ENCODE measurements at places on chromosomes 4 and X. TPM values are rescaled to one million over a fixed set of nuclear protein-coding genes. Genes with fewer than 3 reads are reported as not detected.

- DNase-seq, result peak; percentile 38
Observed at GRCh38 chrX:49106930-49107329, 16.6 kb downstream of the GPKOW start.

DNA sequence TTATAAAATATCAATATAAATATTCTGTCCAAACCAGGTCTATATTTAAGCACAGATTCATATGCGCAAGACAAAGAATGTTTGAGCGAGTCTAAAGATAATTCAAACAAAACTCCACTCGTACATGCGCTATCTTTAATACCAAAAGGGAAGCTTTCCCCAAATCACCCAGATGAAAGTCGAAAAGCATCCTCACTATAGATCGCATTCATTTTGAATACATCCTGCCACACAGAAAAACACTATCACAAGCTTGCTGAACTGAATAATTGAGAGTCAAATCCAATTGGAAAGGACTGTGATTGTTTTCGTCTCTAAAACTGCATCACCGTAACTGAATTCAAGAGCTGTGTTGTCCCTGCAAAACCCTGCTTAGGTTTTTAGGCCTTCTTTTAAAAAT, 685 bp downstream of the TASL start:
- no peak for DNase-seq

DNA sequence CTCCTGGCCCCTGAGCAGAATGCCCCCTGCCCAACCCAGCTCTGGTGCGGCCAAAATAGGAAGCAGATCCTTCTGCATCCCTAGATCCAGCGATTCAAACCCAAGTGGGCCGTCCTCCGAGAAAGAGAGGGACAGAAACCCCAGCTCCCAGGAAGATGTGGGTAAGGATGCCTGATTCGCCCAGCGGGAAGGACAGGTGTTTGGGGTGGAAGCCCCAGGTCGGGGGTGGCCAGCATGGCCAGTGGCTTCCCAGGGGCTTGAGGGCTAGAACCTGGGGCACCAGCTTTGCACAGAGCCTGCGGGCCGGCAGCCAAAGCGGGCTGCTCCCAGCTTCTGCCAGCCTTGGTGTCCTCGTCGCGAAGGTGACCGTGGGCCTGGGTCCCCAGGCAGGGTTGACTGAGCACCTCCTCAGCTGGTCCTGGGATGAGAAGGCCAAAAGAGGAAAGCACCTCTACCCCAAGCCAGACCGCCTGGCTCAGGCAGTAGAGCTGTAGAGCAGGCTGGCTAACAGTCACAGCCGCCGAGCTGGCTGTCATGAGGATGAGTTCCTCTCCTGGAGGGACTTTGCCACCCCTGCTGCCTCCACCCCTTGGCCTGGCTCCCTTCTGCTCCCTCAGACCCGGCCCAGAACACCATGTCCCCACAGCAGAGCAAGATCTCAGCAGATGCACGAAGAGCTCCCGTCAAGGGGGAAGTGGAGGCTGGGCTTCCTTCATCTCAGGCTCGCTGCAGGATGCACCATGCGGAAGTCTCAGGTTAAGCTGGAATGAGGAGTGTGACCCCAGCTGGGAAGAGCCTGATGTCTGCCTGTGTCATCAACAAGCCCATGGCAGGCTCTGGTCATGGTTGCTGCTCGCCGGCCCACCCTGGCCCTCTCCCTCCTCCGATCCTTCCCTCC, 59.9 kb downstream of the CPZ start:
- DNase-seq, result no peak

DNA sequence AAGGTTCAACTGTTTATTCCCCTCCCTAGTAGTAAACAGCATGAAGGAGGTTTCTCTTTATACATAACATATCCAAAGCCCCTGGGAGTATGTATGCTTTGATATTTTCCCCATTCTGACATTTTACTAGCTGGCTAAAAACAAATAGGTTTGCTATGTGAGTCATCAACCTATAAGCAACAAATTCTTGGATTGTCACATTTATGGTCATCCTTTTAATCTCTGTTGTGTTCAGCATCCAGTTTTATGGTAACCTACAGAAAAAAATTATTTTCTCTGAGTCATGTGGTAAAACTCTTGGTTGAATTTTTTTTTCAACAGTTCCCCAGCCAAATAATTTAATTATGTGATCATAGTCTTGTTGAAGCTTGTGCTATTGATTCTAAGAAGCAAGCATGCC, 734.1 kb downstream of the ADGRL3 start:
- no peak for DNase-seq

GRCh38 chr4:32879913-32880312, 2159.7 kb downstream of the PCDH7 start:
- no peak for DNase-seq

DNA sequence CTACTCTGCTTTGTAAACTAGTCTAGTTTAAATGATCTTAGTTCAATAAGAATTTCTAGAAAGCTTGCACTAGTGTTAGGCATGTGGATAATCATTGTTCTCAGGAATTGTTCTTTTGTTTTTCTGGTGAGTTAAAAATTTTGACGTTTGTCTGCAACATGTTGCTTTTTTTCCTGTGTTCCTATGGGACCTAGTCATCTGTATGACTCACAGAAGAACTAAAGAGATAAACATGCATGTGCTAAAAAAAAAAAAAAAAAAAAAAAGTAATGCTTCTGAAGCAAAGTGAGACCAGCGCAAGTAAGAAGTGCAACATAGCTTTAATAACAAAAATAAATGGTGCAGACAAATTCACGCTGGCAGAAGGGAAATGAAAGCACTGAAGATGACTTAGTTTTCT, 471.2 kb downstream of the IQCM start:
- DNase-seq, result peak; percentile 58

DNA sequence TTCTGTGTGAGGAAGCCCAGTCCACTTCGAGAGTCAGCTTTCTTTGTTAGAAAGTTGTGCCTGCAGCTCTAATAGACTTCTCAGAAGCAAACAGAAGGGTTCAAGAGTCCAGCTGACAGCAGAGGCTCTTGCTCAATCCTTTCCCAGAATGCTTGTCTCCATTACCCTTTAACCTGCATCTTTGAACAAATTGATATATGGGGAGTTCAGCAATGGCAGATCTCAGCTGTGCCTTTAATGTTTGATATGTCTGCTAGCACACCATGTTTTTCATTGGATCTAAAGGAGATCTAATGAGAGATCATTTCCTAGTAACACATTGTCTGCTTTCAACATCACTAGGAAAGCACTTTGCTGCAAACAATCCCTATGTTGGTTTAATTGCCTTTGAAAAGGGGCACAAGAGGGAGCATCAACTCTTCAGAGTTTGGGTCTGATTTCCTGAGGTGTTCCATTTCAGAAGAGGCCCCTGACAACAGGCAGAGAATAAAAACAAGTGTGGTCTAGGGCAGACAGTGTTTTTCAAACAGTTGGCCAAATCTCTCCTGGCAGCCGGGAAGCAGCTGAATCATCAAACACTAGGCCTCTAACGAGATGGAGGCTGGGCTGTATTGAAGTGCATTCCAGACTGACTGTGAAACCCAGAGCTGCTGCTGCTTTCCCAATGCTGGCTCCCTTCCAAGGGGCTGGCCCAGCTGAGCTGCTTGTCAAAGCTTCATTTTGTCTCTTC, 55.5 kb downstream of the LUZP4 start:
- DNase-seq, result peak; percentile 94

GRCh38 chrX:2374086-2374485, 126.7 kb downstream of the DHRSX start:
- no peak for DNase-seq

GRCh38 chrX:122363112-122363795, 820.8 kb upstream of the GRIA3 start:
- no peak for DNase-seq

- DNase-seq, result no peak
Observed at GRCh38 chr4:166518776-166519175, 645.7 kb downstream of the TLL1 start.

DNA sequence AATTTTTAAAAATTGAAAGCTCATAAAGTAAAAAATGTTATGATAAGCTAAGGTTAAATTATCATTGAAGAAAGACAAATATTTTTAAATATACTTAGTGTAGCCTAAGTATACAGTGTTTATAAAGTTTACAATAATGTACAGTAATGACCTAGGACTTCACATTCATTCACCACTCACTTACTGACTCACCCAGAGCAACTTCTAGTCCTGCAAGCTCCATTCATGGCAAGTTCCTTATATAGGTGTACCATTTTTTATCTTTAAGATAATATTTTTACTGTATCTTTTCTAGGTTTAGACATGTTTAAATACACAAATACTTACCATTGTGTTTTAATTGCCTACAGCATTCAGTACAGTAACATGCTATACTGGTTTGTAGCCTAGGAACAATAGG, 112.3 kb upstream of the RADX start:
- DNase-seq, result no peak

- DNase-seq, result no peak
Observed at GRCh38 chrX:103678199-103678993, 8.1 kb downstream of the MORF4L2 start.

- peak; percentile 65 for DNase-seq
Observed at GRCh38 chrX:53435997-53436396, 1.8 kb upstream of the HSD17B10 start.

DNA sequence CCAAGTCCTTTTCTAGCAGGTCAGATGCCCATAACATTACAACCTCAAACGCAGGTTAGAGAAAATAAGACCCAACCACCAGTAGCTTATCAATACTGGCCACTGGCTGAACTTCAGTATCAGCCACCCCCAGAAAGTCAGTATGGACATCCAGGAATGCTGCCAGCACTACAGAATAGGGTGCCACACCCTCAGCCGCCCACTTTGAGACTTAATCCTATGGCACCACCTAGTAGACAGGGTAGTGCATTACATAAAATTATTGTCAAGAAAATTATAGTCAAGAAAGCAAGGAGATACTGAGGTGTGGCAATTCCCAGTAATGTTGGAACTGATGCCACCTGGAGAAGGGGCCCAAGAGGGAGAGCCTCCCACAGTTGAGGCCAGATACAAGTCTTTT, 19.9 kb upstream of the TRIM61 start:
- no peak for DNase-seq

DNA sequence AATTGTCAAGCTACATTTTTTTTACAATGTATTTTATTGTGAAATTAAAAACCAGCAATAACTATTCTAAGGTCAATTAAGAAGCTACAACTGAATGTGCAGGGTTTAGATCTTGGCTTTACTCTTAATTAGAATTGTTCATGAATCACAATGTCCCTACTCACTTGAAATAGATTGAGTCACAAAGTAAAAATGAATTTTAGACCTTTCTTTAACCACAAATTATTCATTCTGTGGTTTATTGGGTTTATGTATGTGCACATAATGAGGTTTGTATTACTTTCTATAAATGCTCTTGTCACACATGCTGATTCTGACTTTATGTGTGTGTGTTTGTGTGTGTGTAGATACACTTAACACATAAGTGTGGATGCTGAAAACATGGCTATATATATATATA, 647.0 kb upstream of the AADAT start:
- peak; percentile 56 for DNase-seq

DNA sequence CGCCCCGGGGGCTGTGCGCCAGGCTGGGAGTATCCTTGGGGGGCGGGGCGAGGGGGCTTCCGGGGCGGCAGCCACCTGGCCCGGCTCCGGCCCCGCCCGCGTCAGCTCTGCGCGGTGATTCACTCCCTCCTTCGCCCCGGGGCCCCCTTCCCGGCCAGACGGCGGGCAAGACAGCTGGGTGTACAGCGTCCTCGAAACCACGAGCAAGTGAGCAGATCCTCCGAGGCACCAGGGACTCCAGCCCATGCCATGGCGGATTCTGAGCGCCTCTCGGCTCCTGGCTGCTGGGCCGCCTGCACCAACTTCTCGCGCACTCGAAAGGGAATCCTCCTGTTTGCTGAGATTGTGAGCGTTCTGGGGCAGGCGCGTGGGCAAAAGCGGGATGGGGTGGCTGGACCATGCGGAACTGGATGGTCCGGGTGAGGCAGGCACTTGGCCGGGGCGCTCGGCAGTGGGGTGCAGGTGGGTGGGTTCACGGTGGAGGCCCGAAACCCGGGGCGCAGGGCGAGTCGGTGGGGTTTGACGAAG, at the start of gene PLP2:
Gene PLP2 (plus strand): TSS at position 147 of the 528 bp plus-strand sequence. CDS start 103 bp downstream, at position 250.
- DNase-seq, result no peak

- DNase-seq, result no peak
Observed at GRCh38 chr4:77327151-77327550, 170.1 kb downstream of the CCNG2 start.

DNA sequence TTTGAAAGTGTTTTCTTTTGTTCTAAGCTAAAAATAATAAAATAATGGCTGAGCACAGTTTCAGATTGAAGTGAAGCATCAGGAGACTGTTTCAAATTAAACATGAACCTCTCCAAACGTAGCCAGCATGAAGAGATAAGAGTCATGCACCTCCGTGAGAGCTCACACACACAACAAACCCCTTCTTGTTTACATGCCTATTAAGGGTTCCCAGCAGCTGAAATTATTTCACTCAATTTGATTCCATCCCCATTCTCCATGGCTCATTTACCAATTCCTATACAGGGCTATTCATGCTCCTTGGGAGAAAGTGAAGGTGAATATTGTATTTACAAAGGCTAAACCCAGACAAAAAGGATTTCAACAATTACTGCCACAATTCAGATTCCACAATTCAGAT, 954.1 kb upstream of the INTU start:
- DNase-seq, result no peak

DNA sequence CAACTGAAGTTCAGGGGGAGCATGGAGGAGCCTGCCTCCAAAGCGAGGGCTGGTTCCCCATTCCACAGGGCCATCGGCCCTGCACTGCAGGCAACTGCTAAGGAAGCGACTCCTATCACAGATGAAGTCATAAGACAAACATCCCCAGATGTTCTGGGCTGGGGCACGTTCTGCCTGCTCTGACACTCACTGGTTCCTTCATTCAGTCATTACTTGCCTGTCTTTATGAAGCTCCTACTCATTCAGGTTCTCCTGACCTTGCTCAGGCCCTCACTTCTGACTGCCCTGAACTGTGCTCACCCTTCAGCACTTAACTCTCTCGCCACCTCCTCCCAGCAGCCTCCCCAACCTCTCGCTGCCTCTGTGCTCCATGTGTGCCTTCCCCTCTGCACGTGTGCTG, 2.5 kb upstream of the SLC2A9 start:
- no peak for DNase-seq

GASK1B gene
- total RNA-seq, result 2.8 TPM

AVPR2 gene
- 1.0 TPM for total RNA-seq

NPFFR2 gene
- 2.7 TPM for total RNA-seq

ARAP2 gene
- total RNA-seq, result 27.3 TPM

CABS1 gene
- total RNA-seq, result not detected

Measured in renal cortical epithelial cell (primary cell).